Activated CD4-positive, alpha-beta T cell treated with anti-CD3 and anti-CD28 coated beads, Interleukin-10, Interleukin-2, amounts not matched to agents 100 ng/mL and 50 ng/mL, durations not matched to agents 16 hours and 8 hours (primary cell): ENCODE measurements at places on chromosomes 6 and 20.
A peak's percentile ranks its signal among the peaks of the same experiment; 100 is the strongest.

- DNase-seq: no peak
Observed at GRCh38 chr6:141618180-141618581, 514.5 kb upstream of the GJE1 start.

DNA sequence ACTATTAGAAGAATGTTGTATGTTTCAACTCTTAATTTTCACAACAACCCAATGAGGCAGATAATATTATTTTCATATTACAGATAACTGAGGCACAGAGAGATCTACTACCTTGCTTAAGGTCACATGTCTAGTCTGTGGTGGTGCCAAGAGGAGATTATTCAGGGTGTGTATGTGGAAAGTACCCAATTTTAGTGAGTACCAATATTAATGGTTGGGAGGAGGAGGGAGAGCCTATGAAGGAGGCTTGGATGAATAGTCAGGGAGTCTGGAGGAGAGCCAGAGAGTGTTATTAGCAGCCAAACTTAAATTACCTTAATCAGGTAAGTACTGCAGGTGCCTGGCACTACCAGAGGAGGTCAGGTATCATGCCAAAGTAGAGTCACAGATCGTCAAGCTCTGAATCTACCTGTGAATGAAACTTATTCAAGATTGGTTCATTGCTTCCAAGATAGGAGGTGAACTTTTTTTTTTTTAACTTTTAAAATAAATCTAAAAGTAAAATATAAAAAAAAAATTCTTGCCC is 10.9 kb upstream of the CALHM6 start:
- no peak for DNase-seq

DNA sequence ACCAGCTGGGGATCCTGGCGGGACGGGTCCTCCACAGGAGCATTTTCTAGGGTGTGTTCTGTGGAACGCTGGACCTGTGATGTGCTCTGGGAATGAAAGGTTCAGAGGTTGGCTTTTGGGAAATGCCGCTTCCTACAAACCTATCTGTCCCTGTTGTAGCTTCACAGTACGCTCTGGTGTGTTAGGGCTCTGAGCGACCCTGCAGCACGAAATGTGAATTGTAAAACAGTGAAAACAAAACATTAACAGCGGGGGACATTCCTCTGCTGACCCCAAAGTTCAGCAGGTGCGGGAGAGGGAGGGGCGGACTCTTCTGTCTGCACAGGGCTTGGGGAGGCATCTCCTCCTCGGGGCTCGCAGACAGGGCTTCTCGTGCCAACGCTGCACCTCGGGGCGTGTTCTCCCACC is 155.9 kb downstream of the NRN1 start:
- DNase-seq: peak; percentile 4

DNA sequence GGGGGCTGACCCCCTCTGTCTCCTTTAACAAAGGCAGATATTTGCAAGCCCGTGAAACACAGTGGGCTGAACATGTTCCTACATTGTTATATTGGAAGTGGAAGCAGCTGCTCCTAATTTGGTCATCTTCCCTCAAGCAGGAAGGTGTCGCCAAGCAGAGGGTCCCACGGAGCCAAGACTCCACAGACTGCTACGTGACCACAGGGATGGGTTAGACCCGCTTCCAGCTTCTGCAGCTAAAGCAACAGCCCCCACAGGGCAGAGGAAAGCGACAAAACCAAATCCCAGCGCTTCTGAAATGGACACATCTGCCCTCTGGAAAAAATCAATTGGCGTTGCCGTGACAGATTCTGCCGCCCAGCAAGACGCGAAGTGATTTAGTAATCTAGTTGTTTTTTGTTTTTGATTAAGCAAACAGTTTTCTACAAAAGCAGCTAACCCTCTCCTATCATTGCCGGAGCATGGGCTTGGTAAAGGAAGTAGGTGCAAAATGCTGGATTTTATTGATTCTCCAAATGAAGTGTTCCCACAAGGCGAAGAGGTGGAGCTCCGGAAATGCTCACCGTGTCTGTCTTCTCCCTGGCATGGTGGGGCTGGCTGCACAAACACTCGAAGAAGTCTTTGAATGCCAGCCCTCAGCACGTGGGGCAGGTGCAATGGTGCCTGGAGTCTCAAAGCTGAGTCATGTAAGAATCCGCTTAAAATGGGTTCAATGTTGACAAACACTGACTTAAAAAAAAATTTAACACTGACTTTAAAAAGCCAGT is 79.4 kb upstream of the FRMD1 start:
- no peak for DNase-seq

GRCh38 chr6:36920546-36920945 is 34.0 kb upstream of the PI16 start:
- DNase-seq: no peak
